ENCODE measurements at places on chromosomes 3 and 15.

GRCh38 chr15:67914537-67915460 is 75.0 kb upstream of the RNU6-1 start:
- DNase-seq = peak; percentile 60

- no peak for DNase-seq
Observed at GRCh38 chr3:69791919-69792399, 52.7 kb downstream of the MITF start.

GRCh38 chr15:45550436-45550835 is 27.9 kb upstream of the SLC30A4 start:
- no peak for DNase-seq

- peak; percentile 98 for DNase-seq
Observed at GRCh38 chr3:146834917-146835316, 229.8 kb upstream of the PLSCR5 start.

DNA sequence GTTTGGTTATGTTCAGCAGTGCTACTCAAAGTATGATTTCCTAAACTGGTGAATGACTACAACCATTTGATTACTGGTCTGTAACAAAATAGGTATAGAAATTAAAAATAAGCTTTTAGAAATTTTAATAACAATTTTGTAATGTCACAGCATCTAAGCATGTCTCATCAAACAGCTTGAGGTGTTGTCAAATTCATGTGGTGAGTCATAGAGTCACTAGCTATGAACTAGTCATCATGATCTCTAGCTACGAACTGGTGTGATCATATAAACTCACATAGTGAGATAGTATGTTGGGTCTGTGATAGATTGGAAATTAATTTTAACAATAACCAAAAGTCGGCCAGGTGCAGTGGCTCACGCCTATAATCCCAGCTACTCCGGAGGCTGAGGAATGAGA is 213.9 kb upstream of the RBMS3 start:
- DNase-seq = no peak

- DNase-seq = peak; percentile 69
Observed at GRCh38 chr3:143895805-143896204, 47.5 kb upstream of the SLC9A9 start.

DNA sequence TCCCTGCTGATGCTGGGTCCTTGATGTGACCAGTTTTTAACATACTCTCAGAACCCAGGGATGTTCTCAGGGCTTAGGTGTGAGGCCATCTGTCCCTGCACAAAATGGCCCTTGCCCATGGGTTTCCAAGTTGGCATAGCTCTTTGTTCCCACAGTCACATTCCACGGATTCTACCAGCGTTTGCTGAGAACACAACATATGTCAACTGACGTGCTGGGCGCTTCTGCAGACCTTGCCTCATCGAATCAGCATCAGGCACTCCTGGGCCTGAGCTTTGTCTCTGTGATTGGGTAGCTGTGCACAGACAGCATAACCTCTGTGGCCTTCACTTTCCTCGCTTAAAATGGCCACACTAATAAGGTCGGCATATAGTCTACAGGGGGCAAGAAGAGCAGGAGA is 69.0 kb downstream of the MGLL start:
- no peak for DNase-seq

DNA sequence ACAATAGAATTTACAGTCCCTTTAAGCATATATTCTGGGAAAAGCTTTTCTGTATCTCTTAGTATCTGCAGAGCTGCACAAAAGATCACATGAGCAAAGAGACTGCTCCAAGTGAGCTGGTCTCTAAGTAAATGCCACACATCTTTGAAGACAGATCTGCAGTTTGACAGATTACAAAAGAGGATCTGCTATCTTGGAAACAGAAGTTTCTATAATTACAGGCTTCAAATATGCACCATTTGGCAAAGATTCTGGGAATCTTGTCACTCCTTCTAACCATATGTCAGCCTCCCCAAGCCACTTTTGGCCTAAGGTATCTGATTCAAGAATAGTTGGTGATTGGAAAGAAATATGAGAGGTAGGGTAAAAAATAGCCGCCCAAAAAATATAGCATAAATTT is 9.6 kb upstream of the CFAP44 start:
- no peak for DNase-seq

- DNase-seq = no peak
Observed at GRCh38 chr15:39961051-39961450, 27.1 kb downstream of the EIF2AK4 start.

DNA sequence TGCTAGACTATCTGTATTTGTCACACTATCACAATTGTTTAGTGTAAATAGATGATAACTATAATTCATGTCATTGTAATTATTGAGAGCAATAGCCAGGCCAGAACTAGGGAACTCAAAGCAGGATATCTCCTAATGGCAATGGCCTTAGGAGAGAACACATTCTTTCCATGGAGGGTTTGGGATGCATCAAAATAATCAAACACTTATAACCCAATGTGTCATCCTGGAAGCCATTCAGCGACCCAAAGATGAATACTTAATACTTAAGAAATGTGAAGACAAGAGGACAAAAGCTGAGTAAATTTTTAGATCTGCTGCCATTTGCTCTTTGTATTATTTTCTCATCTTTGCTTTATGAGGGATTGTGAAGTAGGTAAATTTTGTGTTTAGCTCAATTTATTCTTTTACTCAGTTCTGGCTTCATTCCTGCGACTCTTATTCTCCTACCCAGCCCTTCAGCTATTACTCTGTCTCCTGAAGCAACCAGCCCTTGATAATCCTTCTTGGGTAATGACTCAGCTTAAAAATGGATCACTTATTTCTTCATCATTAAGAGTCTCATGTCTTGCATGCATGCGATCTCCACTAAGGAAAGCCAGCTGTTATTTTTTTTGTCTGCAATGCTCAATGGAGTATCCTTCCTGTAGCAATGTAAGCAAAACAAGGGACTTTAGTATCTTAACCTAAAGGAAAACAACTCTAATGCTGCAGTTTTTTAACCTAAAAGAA is 2.0 kb downstream of the OR4F15 start:
- DNase-seq = no peak

- DNase-seq = no peak
Observed at GRCh38 chr3:15096046-15096445, 2.9 kb downstream of the RBSN start.

- no peak for DNase-seq
Observed at GRCh38 chr15:39511916-39512260, 69.0 kb upstream of the THBS1 start.

DNA sequence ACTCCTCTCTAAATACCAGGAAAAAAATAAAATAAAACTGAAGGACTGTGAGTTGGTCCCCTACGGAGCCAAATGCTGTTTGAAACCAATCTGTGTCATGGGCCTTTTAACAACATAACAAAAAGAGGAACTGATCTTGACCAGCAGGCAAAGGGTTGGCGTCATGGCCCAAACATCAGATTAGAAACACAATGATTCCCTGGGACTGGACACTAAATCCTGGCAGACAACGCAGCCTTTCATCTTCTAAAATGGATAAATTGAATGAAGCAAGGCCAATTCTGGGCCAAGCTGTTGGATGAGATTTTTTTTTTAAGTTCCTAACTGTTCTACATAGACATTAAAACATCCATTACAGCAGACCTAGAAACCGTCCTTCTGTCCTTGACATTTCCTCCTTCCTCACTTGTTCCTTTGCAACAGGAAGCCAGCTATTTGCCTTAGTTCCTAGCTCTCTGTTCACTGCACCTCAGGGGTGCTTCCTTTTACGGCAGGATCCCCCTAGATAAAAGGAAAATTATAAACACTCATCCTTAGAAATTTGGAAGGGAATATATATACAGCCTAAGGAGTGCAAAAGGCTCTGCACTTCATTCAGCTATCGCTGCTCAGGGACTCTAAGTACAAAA is 21.6 kb upstream of the TAFA4 start:
- DNase-seq = no peak

GRCh38 chr3:62167566-62168262 is 205.6 kb downstream of the FEZF2 start:
- DNase-seq = no peak

GRCh38 chr3:117696851-117697407 is 987.4 kb downstream of the TUSC7 start:
- DNase-seq = no peak

DNA sequence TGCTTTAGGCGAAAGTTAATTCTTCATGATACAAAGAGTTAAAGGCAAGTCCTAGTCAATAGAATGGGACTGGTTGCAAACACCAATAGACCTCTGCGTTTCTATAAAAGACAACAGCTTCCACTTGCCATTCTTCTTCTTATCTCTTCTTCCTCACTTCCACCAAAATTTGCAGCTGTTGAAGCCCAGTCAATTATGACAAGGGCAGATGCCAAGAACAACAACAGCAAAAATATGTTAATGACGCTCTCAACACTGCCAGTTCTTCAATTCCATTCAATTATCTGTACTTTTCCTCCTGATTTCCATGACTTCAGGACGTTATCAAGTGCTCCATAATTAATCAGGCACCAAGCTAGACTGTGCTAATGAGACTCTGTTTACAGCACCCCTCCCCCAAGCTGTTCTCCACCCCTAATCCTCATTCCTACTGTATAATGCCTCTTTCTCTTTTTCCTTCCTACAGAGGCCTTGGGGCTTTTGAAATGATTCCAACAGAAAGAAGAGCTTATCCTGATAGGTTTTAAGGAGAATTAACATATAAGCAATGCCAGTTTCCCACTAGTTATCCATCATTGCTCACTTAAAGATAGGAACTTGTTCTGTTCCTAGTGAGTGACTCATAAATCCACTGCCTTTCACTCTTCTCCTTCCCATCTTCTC is 1160.5 kb downstream of the IGSF11 start:
- peak; percentile 99 for DNase-seq

DNA sequence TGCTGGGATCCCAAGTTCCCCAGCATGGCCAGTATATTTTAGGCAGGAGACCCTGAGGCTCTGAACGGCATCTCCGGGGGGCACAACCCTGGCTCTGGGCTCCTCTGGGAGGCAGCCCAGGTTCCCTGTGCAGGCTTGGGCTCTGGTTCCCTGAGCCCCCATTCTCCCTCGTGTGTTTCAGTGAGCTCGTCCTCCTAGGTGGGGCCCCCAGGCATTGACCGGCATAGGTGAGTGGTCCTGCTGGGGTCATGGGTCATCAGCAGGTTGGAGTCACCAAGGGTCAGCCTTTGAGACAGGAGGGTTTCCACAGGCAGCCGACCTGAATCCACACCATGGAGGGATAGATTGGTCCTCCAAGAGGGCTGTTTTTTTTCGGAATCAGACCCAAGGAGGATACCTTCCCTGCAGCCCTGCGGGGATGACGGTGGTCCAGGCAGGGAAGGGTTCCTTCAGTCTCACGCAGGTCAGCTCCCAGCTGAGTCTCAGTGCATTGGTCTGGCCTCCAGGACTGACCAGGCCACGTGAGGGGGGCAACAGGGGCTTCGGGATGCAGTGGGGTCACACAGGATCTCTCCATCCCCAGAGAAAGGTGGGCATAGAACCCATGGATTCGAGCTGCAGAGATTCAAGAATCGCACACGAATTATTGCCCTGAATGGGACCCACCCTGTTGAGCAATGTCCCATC is 226.0 kb downstream of the SNRPN start:
- DNase-seq = no peak

DNA sequence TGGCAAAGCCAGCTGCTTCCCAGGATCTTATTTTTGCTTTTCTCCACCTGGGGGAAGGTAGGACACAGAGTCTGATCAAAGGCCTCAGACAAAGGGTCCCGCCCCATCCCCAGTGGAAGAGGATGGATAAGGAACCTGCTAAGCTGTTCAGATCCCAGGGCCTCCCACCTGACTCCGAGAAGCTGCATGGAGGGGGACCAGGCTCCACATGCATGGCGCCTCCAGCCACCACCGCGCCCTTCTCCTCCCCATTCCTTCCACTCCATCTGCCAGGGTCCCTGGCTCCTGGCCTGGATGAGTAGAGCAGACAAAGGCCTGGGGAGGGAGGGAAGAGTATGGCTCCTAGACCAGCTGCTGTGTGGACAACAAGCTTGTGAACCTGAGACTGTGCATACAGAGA is 20.0 kb upstream of the CRABP1 start:
- no peak for DNase-seq

DNA sequence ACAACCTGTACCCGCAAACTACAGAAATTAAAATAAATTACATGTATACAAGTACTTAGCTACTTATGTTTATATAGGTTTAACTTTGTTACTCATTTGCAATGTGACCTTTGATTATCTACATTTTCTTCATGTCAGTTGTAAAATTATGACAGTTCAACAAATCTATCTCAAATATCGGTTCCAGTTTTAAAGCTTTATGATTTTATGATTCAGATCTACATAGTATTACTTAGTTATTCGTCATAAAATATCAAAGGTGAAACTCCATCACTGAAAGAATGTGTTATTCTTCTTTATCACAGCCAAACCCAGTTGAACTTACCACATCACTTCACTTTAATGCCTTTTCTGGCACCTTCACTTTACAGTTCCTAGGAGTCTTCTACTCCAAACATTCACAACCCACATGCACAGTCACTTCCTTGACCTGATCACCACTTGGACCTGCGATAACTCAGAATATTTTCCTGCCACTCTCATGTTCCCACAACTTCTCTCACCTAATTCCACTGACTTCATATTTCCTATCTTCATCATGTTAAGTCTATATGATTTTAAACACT is 47.2 kb downstream of the SLITRK3 start:
- no peak for DNase-seq

GRCh38 chr3:157240408-157240807 is 80.5 kb upstream of the CCNL1 start:
- no peak for DNase-seq

DNA sequence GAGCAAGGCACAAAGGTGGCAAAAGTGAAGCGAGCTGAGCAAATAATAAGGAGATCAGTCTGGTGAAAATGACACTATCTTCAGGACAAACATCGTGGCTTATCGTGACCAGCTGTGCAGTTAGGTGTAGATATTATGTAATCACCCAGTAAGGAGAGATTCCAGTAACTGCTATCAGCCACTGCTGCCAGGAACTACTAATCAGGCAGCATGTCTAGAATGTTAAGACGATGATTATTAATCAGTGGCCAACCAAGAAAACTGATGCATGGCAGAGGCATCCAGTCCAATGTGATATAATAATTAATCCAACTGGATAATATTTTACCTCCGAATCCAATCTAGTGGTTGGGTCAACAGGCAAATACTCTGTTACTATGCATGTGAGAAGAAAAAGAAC is 252.7 kb upstream of the ZPLD1 start:
- DNase-seq = no peak

GRCh38 chr3:3589715-3590130 is 209.5 kb upstream of the LRRN1 start:
- no peak for DNase-seq

DNA sequence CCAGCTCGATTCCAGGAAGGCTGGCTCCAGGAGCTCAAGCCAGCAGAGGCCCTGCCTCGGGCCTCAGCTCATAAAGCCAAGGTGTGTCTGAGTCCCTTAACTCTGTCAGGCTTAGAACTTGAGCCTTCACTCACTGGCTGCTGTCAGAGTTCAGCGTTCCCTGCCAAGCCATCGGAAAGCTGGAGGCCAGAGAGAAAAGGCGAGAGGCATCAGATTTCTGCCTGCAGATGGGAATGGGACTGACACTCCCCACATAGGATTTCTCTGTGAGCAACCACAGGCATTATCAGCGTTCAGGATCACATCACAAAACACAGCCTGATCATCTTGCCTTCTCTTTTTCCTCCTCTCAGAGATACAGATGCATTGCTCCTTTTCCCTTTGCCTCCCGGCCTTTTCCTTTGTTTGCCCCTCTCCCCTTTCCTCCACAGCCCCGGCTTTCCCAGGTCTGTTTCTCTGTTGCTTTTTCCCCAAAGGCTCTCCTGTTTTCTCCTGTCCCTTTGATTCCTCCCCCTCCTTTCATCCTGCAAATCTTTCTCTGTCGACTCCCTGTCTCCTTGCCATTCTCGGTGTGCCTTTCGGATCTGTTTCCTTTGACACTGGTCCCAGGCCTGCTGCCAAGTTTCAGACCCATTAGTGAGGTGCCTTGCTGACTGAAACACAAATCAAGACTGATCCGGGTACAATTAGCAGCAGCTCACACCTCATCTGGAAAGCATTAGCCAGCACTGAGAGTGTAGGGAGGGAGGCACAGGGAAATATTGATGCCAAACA is 44.5 kb upstream of the BOC start:
- peak; percentile 98 for DNase-seq

Data from NCI-H1105 treated with DMSO at 0.1 percent for 48 hours (cell line).